Uterus (tissue), 4 donors: ENCODE measurements at places on chromosomes 12 and 14. TPM values are rescaled to one million over a fixed set of nuclear protein-coding genes. Genes with fewer than 3 reads are reported as not detected.

DNA sequence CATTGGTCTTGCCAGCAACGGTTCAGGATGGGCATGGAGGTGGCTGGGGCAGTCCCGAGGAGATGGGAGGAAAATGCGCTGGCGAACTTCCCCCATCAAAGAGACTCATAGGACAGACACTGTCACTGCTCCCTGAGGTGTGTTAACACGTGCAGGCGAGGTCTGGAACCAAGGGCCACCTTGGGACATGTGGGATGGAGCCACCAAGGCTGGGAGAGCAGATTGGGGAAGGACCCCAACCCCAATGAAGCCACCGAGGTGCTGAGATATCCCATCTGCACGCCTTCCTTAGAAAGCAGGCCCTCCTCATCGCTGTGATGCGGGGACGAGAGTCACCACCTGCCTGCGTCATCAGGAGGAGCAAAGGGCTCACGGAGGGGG is 16.9 kb upstream of the BEGAIN start:
- no peak for DNase-seq

- no peak for DNase-seq
Measured at GRCh38 chr14:74144789-74145188, 60.0 kb downstream of the LIN52 start.

GRCh38 chr12:43835264-43835655 is 621 bp upstream of the TMEM117 start:
- no peak for DNase-seq

DNA sequence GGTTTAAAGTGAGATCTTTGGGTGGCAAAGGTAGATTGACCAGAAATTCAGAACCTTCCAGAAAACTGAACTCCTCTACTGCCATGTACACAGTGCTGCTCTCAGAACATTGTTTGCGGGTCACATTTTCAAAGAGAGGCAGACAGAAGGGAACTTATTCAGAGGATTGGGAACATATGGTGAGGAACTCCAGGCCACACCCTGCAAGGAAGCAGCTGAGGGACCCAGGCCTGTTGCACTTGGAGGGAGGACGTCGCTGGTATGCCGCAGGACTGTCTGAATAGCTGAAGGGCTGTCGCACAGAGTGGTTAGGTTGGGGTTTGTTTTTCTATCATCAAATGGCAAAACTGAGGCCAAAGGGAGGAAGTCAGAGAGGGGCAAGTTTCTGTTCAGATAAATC is 441.1 kb downstream of the DPF3 start:
- DNase-seq = no peak

GRCh38 chr14:30559638-30560091 is 707 bp downstream of the G2E3 start:
- DNase-seq = no peak

DNA sequence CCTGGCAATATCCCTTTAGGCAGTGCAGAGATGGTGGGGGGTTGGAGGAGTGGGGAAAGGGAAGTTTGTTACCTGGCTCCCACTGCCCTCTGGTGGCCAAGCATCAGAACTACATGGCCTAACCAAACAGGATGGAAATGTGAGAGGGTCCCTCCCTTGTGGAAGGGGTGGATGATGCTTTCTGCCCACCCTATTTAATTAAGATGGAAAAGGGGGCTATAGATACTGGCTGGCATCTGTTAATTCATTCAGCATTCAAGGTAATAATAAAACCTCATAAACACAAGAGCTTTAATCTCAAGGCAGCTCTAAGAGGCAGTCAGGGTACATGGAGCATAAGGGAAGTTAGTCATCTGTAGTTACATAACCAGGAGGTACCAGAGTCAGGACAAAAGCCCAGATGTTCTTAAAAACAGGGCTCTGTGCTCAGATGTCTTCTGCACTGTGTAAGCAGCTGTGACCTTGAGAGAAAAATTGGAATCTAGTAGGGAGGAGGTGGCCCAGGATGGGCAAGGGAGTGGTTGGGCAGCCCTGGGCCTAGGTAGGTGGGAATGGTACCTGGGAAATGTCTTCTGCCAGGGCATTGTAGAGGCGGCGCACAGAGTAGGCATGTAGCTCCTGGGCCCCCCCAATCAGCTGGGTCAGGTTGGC is 4.6 kb downstream of the AP1G2 start:
- no peak for DNase-seq

GRCh38 chr12:57952766-57953165 is 11.4 kb downstream of the ATP23 start:
- no peak for DNase-seq

DNA sequence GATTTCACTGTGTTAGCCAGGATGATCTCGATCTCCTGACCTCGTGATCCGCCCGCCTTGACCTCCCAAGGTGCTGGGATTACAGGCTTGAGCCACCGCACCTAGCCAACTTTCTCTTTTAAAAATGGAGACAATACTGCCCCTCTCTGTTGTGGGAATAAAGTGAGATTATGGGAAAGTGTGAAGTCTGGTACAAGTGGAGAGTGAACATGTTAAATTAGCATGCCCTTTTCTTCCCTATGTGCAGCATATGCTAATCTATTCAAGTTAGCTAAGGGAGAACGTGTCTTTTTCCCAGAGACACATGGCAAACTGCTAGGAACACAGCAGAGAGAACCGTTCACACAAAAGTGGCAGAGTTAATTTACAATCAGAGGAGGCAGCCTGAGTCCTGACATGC is 1.5 kb downstream of the COPS7A start:
- DNase-seq = no peak

DNA sequence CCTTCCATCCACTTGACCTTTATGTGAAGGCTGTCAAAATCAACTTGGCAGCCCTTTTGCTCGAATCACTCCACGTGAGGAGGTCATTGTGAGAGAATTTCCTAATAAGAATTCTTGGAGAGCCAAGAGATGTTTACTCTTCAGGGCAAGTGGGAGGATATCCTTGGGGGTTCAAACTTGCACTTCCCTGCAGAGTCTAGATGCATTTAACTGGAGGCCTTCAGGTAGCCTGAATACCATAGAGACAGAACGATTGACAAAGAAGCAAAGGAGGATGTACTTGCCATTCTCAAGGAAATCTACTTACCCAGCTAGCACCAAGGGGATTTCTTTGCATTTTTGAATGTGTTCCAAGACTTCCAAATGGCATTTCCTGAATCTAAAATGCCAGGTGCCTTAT is 1702.6 kb upstream of the FLRT2 start:
- no peak for DNase-seq

GRCh38 chr12:109967383-109968031 is 28.7 kb downstream of the GIT2 start:
- DNase-seq = no peak

- DNase-seq = no peak
Measured at GRCh38 chr12:6494258-6494743, 399 bp downstream of the NCAPD2 start.

- no peak for DNase-seq
Measured at GRCh38 chr12:10140001-10140400, 10.0 kb upstream of the CLEC7A start.

DNA sequence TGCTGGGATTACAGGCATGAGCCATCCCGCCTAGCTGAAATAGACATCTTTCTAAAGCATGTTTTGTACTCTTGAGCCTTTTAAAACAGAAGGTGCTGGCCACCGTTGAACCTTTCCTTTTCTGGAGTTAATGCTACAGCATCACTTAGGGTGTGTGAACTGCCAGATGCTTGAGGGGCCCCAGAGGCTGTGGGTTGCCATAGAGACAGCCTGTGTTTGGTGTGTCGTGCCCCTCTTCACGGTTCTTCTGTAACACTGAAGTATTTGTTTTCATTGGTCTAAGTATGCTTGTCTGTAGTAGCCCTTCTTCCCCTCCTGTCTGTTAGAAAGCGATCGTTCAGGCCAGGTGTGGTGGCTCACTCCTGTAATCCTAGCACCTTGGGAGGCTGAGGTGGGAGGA is 30.8 kb downstream of the PLEKHG3 start:
- DNase-seq = no peak

DNA sequence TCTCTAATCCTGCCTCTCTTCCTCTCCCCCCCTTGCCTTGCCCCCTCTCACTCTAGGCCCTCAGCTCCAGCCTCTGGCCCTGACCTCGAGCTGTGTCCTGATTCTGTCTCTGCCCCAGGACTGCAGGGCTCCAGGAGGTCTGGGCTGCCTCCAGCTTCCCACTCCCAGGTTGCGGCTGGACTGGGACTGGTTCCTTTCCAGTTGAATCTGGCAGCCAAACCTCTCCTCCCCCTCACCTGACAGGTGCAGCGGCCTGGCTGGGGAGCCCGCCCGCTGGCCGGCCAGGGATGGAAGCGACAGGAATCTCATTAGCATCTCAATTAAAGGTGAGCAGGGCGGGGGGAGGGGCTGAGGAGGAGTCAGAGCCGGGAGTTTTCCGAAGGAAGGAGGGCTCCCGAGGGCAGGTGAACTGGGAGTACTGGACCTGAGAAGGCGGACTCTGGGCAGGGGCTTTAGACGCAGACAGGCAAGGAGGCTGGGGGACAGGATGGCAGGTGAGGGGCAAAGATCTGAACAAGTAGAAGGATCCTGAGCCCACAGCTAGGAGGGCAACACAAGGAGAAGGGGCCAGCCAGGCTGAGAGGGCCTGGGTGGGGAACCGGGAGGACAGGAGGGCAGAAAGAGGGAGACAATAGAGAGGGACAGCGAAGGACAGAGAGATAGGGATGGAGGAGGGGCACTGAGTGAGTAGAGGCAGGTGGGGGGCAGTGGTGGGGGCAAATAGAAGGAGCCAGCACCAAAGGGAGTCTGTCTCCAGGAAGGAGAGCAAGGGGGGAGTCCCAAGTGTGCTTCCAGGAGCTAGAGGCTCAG is at the start of gene SCNN1A:
TSS of gene SCNN1A (minus strand) at position 295 of the 810 bp plus-strand sequence. CDS start 780 bp downstream, outside the sequence.
- DNase-seq = peak; percentile 30

GRCh38 chr14:61474015-61474414 is 152.6 kb downstream of the PRKCH start:
- no peak for DNase-seq

DNA sequence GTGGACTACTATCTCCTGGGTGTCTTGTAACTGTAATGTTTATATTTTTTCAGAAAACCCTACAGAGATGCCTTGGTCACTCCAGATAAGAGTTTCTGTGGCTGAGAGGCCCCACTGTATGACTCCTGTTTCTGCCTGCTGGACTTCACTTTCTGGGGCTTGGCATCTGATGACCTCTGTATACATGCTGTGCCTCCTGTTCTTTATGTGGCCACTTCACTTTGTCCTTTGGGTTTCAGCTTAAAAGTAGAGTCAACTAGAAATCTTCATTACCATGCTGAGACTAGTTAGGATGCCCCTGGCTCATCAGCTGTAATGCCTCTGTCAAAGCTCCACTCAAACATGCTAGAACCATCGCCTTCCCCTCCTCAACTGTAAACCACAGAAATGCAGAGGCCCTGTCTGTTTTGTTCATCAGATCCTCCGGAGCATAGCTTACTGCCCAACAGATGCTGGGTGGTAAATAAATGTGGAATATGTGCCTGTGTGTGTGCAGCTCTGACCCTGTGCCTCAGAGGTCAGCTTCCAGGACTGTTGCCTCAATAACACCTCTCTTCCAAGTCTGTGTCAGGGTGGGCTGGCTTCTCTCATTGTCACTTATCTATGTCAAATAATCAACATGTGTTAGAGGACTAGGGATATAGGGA is 25.5 kb downstream of the ZNF664 start:
- no peak for DNase-seq

GRCh38 chr14:67395086-67395875 is 16.7 kb downstream of the PLEK2 start:
- no peak for DNase-seq

DNA sequence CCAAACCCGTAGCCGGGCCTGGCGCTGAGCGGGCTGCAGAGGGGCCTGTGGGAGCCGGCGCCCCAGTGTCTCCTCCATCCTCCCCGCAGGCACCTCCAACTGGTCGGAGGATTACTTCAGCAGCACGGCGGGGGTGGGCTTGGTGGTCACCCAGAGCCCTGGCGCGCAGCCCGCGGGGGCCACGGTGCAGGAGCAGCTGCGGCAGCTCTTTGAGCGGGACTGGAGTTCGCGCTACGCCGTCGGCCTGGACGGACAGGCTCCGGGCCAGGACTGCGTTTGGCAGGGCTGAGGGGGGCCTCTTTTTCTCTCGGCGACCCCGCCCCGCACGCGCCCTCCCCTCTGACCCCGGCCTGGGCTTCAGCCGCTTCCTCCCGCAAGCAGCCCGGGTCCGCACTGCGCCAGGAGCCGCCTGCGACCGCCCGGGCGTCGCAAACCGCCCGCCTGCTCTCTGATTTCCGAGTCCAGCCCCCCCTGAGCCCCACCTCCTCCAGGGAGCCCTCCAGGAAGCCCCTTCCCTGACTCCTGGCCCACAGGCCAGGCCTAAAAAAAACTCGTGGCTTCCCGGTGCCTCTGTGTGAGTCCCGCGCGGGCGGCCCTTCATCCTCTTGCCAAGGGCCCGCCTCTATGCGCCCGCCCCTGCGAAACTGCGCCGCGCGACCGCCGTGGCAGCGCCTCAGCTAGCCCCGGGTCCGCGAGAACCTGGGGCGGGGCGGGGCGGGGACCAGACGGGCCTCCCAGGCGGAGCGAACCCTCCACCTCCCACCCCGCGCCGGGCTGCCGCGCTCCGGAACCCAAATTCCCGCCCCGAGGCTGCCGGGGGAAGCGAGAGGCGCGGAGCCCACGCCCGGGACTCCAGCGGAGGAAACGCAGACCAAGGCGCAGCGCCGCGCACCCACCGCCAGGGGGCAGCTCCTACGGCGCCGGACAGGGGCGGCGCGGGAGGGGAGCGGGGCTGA is 8.3 kb downstream of the PLD4 start:
- DNase-seq = peak; percentile 93

Gene PPP1R36
- total RNA-seq = 1.2 TPM

Gene LMBR1L
- 114 TPM for total RNA-seq

Gene KRT5
- total RNA-seq = 33.7 TPM

Gene CD163
- total RNA-seq = 15.2 TPM

Gene PIANP
- total RNA-seq = 1.5 TPM

Gene MMP19
- 15.9 TPM for total RNA-seq

Gene ADIPOR2
- total RNA-seq = 71.2 TPM

Gene SERPINA12
- total RNA-seq = not detected

Gene CLEC9A
- total RNA-seq = not detected

Gene KRT78
- not detected for total RNA-seq
